Chondrocyte (in vitro differentiated cells): ENCODE measurements at places on chromosomes 1 and 21.

GRCh38 chr21:33663241-33663640, 20.9 kb downstream of the ITSN1 start:
- DNase-seq: no peak

GRCh38 chr1:188425687-188426086, 1596.9 kb downstream of the PLA2G4A start:
- no peak for DNase-seq

DNA sequence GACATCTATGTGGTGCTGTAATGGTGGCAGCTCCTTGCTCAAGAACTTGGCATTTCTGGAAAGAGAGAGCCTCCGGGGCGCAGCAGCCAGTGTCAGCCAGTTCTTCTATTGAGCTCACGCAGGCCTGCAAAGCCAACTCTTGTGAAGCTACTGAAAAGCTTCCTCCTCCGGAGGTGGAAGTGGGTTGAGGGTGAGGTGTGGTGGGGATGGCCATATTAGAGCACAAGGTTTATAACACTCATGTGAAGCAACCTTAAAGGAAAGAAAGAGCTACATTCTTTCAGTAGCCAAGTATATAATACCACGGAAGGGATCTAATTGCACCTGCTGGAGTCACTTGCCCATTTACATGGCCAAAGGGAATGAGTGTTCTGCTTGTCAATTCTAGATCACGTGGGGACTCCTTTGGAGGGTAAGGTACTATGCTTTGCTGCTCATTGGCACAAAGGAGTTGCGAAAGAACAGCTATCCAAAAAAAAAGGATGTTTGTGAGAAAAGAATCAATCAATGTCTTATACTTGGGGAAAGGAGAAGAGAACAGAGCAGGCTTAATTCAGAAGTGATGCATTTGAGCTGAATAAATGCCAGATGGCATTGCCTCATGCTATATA, 18.3 kb upstream of the MAP10 start:
- DNase-seq: no peak

DNA sequence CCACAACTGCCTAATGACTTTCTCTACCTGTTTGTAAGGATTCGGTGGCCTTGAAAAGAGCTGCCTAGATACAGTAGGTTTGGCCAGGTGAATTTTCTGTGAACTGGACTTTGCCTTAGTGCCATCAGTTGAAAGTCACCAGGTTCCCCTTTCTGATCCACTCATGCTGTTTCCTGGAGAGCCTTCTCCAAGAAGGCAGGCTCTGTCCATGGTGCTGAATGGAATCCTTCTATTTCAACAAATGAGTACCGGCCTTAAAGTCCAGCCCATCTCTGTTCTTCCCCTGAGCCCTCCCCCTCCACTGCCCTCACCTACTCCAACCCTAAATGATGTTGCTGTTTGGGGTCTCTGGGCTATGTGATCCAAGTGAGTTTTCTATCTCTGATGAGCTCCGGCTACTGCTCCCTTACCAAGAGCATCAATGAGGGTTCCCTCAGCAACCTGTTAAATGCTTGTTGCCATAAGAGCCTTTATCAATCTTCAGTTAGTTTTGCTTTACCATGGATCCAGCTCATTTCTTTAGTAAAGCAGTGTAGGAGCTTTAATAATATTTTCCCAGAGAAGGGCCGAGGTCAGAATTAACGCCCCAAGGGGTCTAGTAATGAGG, 500.4 kb downstream of the PTPRU start:
- DNase-seq: no peak

DNA sequence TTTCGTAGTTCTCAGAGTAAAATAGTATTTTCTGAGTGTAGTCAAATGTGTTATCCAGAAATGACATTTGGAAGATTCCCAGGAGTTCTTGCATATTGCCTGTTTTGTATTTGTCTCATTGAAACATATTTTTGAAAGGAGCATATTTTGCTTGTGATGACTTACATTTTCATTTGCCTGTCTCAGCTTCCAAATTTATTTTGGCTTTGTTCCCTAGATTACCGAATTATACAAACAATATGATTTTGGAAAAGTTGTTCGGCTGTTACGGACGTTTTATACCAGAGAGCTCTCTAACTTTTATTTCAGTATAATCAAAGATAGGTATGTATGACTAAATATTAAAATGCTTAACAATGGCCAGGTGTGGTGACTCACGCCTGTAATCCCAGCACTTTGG, 46.0 kb downstream of the IARS2 start:
- no peak for DNase-seq

DNA sequence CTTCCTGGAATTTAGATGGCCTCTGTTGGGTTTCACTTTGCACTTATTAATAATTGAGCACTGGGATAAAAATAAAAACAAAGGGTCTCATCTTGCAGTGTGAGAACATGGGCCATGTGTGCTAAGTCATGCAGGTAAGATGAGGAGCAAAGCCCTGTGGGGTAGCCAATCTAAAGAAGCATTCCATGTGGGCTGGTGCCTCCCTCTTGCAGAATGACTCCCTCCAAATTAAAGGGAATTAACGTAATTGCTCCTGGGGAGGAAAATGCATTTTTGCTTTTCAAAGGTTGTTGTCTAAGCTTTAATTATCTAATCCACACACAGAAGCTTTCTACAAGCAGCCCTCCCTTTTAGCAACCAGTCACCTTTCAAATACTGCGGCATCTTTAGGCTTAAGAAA, 69.8 kb downstream of the CDC14A start:
- DNase-seq: no peak

GRCh38 chr1:232579958-232580941, 49.7 kb downstream of the SIPA1L2 start:
- DNase-seq: no peak
